ENCODE measurements at places on chromosomes 1 and 21.

GRCh38 chr1:43334453-43335205 lies 3.0 kb upstream of the MPL start:
- no peak for DNase-seq

DNA sequence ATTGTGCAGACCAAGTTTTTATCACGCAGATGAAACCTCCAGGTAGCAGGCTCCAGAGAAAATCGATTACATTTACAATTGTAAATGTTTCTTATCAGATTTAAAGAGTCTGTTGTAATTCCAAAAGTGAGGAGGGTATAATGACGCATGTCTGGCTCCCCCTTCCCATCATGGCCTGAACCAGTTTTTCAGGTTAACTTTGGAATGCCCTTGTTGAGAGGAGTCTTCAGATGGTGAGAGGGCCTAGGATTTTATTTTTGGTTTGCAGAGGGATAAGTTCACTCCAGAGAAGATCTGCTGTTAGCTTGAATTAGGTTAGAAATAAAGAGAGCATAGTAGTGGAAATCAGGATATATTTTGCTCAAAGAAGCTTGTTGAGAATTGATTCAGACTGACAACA lies 1028.3 kb upstream of the B3GALT2 start:
- DNase-seq, result no peak

- no peak for DNase-seq
Measured at GRCh38 chr1:67573311-67573872, 111.6 kb upstream of the GADD45A start.

- no peak for DNase-seq
Measured at GRCh38 chr1:158203693-158204457, 23.2 kb downstream of the CD1D start.

DNA sequence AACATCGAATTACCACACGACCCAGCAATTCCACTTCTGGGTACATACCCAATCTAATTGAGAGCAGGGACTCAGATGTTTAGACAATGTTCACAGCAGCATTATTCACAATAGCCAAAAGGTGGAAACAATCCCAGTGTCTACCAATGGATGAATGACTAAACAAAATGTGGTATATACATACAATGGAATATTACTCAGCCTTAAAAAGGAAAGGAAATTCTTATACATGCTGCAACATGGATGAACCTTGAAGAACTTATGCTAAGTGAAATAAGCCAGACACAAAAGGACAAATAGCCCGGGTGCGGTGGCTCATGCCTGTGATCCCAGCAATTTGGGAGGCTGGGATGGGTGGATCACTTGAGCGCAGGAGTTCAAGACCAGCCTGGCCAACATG lies 6.9 kb downstream of the KDF1 start:
- no peak for DNase-seq

- DNase-seq, result no peak
Measured at GRCh38 chr1:24754229-24754628, 9.0 kb downstream of the CLIC4 start.

All from osteocyte (in vitro differentiated cells).